Bone marrow (tissue), 2 donors: ENCODE measurements at places on chromosomes 6 and 20.

GRCh38 chr6:139625998-139626975 is 251.8 kb upstream of the CITED2 start:
- peak; percentile 8 for DNase-seq

DNA sequence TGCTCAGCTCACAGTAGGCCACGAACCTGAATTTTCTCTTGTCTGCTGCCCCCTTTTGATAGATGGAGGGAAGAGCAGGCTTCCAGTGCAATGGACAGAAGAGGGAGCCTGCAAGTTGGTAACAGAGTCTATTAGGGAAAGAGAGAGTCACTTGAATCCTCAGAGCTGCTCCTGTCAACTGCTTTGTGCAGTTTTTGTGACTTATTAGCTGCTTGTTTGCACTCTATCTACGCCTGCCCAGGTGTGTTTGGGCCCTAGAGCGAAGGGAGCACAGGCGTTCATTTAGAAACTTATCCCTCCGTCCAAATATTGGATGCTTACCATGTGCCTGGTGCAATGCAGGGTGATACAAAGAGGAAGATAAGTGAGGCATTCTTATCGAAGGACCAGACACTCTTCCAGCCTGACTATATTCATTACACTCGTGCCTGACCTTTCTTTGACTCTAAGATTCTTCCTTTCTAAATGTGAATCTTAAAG is 11.6 kb upstream of the SLC2A12 start:
- DNase-seq = peak; percentile 2

GRCh38 chr20:39429726-39430125 is 467.6 kb downstream of the DHX35 start:
- no peak for DNase-seq

DNA sequence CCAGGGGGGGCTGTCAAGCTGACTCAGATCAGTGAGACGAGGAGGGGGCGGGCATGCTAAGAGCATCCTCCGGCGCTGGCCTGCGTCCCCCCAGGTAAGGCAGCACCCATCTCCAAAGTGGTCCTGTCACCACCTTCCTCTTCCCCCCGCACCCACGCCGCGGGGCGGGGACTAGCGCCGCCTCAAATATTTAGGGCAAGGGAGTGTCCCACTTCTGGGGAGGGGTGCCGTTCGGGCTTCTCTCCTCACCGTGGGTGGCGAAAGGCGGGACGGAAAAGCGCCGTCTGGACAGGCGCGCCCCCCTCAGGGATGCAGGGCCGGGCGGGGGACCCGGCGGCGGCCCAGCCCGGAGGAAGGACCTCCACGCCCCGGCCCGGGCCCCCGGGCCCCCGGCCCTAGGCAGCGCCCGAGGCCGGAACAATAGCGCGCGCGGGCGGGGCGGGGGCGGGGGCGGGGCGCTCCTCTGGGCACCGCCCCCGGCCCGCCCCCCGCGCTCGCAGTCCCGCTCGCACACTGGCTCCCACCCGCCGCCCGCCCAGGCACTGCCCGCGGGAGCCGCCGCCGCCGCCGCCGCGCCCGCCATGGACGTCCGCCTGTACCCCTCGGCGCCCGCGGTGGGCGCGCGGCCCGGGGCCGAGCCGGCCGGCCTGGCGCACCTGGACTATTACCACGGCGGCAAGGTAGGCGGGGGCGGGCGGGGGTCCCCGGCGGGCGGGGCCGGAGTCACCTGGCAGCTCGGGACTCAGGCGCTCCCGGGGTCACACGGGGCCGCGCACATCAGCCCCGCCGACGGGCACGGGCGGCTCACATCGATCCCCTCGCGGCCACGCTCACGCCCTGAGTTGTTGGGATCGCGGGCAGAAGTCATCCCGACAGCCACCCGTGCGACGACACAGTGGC is at the start of gene TOX2:
Gene TOX2, plus strand, starts transcription at position 542 of the 900 bp plus-strand sequence. Its CDS starts 40 bp downstream, at position 582.
- no peak for DNase-seq

DNA sequence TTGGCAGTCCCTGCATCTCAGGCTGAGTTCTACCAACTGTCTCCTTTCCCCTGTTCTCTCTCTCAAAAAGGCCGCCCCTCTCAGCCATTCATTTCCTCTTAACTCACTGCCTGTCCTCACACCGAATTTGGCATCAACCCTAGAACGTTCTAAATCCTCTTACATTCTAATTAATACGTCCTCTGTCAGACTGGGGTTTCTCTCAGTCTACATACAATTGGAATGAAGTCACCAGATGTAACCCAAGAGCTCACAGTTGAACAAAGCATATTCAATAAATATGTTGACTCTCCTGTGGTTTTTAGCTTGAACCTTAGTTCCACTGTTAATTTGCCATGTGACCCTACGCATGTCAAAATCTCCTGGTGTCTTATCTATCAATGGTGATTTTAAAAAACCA is 269.6 kb downstream of the CLIC5 start:
- DNase-seq = no peak

DNA sequence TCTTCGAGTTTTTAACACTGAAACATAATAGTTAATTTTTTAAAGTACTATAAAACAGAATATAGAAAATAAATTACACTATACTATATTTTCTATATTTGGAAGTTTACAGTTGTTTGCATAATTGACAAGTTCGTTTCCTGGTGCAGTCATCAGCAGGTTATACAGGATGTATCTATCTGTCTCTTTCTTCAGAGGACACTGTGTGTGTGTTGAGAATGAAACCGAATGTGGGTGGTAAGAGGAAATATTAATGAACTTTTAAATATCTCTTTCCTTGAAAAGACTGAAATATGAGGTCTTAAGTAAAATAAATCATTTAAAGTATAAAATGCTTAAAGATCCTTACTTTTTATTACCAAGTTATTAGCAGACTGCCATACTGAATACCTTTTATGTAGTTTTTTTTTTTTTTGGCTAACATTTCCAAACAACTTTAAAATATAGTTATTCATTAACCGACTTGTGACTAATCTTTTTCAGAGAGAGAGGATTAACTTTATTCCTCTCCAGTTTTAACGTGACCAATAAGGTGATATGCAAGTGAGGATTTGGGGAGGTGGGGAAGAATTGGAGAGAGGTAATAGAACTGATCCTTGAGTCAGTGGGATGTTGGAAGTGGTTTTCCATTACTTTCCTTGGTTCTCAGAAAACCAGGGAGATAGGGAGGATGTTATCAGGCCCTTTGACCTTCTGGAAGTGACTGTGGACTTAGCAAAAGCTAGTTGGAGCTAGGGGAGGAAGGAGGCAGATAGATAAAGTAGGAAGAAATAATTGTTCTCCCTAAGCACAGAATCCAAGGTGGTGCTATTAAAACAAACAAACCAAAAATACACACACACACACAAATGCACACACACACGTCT is 380.0 kb upstream of the FLRT3 start:
- DNase-seq = no peak

- DNase-seq = no peak
Observed at GRCh38 chr6:116665464-116665863, 3.1 kb downstream of the ZUP1 start.

- no peak for DNase-seq
Observed at GRCh38 chr6:30990422-30991086, 7.0 kb downstream of the MUC21 start.

GRCh38 chr6:12393100-12393499 is 102.9 kb downstream of the EDN1 start:
- DNase-seq = no peak

- DNase-seq = no peak
Observed at GRCh38 chr20:51505566-51505965, 37.0 kb downstream of the NFATC2 start.

DNA sequence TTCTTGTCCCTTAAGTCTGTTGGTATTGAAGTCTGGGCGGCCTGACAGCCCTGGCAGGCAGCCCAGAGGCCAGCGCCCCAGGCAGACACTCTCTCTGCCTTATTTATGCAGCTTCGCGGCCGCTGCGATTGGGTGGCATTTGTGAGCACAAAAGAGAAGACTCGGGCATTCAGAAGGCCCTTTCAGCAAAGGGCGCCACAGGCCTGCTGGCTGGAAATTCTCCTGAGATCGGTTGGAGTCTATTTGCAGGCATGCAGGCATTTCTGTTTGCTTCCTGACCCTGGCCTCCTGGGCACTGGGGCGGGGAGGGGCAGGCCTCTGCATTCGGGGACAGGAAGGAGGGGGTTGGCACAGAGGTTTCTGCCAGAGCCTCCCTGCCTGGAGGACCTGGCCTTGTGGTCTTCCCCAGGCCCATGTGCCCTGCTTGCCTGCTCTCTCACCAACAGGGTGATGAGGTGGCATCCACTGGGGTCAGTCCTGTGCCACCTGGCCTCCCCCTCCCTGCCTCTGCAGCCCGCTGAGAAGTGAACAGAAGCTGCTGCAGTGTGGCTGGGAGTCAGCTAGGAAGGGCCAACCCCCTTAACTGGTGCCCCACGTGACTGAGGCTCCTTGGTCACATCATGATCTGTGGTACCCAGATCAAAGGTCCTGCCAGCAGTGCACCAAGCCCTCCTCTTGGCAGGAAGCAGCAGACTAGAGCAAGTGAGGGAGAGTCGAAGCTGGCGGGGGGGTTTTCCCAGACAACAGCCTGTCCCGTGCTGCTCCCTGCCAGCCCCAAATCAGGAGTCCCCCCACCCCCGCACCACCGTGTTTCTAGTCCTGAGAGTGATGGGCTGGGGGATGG is 16.6 kb upstream of the CCDC167 start:
- peak; percentile 14 for DNase-seq

DNA sequence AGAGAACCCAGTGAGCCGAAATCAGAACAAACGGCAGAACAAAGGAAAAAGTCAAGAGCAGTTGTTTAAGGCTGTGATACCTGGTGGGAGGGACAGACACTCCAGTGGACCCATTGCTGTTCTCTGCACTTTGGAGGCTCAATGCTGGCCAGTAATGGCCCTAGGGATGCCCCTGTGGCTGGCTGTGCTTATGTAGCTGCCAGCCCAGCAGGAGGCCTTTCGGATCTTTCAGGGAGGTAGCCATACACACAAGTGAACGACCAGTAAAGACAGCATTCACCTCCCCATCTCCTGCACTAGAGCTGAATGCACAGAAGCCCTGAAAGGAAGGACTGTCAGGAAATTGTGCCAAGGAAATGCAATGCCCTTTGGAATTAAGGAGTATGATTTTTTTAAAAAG is 34.3 kb downstream of the GPLD1 start:
- DNase-seq = no peak

DNA sequence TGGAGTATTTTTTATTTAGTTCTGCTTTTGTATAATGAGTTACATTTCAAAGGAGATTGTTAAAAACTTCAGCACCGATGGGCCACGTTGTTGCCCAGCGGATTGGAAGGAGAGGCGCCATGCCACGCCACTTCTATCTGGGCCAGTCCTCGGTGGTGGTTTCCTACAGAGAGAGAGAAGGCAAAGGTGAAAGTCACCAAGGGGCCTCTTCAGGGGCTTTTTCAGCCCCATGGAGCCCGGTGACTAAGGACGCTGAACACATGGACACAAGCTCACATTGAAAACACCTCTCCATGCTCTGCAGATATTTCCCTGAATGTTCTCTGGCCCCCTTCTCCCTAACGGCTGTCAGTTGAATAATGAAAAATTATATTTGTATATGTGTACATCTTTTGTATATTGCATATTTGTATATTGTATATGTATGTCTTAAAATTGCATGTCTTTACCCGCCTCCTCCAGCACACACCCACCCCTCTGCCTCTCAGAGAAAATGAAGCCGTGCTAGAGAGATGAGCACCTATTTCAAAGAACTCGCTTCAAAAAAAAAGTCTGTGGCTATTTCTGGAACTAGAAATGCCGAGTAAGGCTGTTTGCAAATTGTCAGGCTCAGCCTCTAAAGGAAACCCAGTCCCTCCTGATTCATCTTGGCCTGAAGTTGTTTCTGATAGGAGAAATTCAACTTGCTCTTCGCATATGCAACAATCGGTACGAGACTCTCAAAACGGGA is 91.9 kb upstream of the CDH4 start:
- DNase-seq = no peak

DNA sequence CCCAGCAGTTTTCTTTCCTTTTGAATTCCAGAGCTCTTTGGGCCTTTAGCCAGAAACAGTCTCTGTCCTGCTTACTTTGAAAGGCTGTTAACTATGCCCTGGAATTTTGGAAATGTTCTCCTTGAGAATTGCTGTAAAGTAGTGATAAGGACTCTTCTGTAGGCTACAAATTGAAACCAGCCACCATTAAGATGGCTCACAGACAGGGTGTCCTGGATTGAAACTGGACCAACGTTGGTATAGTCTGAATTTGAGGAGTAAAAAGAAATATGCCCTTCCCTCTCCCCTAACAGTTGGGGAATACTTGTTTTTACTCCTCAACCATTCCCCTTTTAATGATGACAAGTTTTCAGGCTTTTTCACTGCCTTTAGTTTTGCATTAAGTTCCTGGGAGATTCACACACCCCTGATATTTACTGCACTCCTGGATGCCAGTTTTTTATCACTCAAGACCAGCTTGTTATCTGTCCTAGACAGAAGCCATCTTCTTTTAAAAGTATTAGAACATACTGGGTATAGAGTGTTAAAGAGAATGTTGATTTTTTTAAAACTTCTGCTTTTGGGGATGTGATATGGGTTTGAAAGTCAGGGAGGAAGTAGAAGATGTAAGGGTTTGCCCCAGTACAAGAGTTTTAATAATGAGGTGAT is 21.9 kb downstream of the TOP1 start:
- DNase-seq = peak; percentile 18

GRCh38 chr6:94862112-94862511 is 715.2 kb upstream of the MANEA start:
- no peak for DNase-seq

DNA sequence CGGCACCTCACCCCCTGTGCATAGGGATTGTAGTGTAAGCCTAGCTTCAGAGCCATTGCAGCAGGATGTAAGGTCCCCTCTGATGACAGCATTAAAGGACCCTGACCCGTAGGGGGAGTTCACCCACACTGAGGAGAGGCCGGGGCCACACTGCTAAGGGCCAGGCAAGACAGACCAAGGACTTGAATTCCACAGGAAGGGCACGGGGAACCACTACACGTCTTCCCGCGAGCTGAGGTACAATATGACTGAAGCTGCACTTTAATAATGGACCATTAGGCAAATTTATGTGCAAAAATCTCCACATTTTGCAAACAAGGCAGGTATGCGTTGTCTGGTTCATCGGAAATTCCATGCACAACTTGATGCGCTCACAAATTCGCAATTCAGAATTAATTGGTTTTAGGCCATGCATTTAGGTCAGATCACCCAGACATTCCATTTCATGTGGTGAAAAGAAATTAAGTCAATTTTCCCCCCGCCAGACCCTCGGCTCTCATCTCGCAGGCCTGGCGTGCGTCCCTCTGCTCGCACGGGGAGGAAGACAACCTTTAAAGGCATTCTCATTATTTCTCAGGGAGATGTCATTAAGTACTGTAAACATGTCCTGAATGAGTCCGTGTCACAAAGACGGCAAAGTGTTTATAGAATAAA is 111.8 kb downstream of the FOXA2 start:
- DNase-seq = no peak
